ENCODE measurements at places on chromosomes 12 and 14.

DNA sequence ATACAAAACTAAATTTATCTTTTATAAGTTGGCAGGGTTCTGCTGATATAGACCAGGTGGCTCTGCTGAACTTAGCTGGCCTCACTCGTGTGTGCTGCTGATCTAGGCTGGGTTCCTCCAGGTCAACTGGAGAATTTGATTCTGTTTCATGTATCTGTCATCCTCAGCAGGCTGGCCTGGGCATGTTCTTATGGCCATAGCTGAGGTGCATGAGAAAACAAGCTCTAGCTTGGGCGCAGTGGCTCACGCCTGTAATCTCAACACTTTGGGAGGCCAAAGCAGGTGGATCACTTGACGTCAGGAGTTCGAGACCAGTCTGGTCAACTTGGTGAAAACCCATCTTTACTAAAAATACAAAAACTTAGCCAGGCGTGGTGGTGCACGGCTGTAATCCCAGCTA is 24.3 kb upstream of the BCL2L14 start:
- DNase-seq = no peak

DNA sequence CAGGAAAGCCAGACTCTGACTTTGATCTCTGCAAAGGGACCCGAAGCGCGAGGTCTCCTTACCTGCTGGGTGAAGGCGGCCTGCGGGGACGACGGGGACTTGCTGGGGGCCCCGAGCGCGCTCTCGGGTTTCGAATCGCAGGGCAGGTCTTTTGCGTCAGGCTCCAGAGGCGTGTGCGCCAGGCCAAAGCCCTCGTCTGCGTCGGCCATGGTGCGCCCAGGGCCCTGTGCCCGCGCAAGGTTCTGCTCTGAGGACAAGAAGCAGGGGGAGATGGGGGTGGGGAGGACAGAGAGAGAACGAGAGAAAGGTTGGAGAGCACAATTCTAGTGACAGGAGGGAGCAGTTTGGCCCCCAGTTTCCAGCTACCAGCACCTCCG is 2.3 kb downstream of the TBX5 start:
- DNase-seq = no peak

DNA sequence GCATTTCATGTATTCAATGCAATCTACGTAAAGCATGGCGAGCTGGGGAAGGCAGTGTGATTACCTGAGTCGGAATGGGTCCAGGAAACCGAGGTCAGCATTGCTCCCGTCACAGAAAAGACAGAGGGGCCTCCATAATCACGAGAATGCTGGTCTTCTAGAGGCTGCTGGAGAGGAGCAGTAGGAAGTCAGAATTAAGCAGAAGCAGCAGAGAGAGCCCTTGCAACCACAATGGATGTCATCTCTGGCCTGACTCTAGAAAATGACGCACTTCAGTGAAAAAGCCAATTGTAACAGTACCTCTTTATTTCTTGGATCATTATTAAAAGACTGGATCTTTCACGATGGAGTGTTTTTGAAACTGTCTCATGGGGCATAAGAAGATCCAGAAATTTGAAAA is 69.5 kb upstream of the FOXN3 start:
- no peak for DNase-seq

DNA sequence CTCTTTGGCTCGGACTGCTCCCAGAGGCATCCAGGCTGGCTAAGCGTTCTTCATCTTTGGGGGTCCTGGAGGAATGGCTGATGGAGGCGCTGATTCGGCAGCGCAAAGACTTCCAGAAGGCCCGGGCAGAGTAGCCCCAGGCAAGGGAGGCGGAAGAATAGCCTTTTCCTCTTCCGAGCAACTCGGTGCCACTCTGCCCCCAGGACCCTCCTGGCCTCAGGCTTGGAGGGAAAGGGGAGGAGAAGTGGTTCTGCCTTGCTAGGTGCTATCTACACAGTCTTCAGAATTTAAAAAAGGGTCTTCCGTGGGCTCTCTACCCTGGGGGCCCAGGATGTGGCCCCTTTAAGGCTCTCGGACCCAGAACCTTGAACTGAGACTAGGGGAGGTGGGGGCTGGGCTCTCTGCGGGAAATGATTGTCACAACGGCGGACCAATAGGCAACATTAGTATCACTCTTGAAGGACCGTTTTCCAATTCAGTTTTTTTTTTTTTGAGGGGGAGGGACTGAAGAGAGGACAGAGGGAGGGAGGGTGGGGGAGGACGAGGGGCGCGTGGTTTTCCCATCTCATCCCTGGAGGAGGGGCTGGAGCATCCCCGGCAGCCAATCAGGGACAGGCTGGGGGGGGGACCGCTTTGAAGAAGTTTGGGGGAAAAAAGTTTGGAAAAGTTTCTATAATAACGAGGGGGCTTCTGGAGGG is at the start of gene NFATC4:
Gene NFATC4 (plus strand): TSS at position 671 of the 698 bp plus-strand sequence. CDS start 157 bp downstream, outside the sequence.
- peak; percentile 10 for DNase-seq

- DNase-seq = no peak
Observed at GRCh38 chr14:65117769-65118745, 15.7 kb upstream of the MAX start.

GRCh38 chr14:101716077-101716950 is 45.2 kb upstream of the PPP2R5C start:
- no peak for DNase-seq

GRCh38 chr14:94380225-94381148 is 7.9 kb downstream of the SERPINA1 start:
- no peak for DNase-seq

DNA sequence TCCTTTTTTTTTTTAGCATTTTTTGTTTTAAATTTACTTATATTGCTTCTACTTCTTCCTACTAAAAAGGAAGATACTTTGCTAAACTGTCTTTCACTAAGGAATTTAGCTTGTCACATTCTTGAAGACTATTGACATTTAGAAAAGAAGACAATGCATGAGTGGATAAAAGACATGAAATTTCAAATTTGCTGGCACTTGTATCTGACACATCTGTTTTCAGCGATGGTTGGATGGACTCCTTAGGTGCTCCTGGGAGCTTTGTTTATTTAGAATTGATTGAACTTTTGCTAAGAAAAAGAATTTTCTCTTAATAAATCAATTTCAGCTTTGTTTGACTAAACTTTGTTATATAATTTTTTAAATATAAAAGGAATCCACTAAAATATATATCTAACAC is 3.3 kb upstream of the KERA start:
- no peak for DNase-seq

- DNase-seq = no peak
Observed at GRCh38 chr14:81819344-81819743, 285.7 kb upstream of the SEL1L start.

GRCh38 chr14:99420711-99421110 is 59.9 kb downstream of the SETD3 start:
- no peak for DNase-seq

GRCh38 chr12:3684449-3685051 is 68.4 kb downstream of the CRACR2A start:
- no peak for DNase-seq

- no peak for DNase-seq
Observed at GRCh38 chr14:65263177-65263788, 149.2 kb upstream of the FUT8 start.

- no peak for DNase-seq
Observed at GRCh38 chr14:62117751-62118105, 355.5 kb downstream of the SNAPC1 start.

- DNase-seq = no peak
Observed at GRCh38 chr12:58148976-58149375, 207.6 kb downstream of the ATP23 start.

DNA sequence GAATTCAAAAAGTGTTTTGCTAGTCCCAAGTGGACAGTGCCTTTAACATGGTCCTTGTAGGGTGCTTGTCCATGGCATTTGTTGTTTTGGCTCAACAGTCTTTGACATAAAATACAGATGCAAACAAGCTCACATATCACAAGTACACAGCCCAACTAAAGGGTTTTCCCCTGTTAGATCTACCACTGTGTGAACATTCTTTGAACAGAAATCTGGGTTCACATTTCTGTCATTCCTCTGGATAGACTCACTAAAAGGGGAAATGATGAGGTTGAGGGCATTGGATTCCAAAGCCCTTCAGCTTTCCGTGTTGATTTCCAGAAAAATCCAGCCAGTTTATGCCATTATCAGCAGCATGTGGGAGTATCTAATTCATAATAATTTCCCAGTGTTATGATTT is 54.1 kb downstream of the EP400 start:
- DNase-seq = no peak

DNA sequence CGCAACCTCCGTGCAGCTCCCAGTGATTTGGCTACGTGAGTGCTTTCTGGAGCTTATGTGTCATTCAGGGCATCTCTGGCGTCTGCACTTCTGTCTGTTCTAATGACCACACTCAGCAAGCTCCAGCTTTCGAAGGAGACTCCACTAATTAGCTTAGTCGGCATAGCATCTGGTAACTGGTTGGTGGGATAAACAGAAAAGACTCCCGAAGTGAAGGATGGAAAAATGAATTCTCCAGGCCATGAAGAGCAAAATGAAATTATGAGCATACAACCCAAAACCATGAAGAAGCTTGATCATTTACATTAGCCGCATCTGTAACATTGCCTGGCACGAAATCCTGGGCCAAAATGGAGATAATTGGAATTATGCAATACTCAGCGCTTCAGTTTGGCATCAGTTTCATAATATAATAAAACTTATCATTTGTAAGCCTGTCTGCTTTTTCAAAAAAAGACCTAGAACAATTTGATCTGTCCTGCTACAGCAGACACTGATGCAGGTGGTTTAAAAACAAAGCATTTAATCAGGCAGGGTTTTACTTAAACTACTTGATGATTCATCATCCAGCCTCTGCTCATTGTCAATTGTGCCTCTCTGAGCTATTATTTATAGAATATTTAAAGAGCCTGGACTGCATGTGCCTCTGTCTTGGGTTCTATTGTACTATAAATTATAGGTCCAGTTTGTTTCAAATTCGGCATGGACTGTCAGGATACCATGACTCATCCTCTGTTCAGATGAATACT is 87.4 kb downstream of the SYT1 start:
- no peak for DNase-seq

GRCh38 chr12:9792961-9793617 is 32.4 kb upstream of the CD69 start:
- DNase-seq = no peak

DNA sequence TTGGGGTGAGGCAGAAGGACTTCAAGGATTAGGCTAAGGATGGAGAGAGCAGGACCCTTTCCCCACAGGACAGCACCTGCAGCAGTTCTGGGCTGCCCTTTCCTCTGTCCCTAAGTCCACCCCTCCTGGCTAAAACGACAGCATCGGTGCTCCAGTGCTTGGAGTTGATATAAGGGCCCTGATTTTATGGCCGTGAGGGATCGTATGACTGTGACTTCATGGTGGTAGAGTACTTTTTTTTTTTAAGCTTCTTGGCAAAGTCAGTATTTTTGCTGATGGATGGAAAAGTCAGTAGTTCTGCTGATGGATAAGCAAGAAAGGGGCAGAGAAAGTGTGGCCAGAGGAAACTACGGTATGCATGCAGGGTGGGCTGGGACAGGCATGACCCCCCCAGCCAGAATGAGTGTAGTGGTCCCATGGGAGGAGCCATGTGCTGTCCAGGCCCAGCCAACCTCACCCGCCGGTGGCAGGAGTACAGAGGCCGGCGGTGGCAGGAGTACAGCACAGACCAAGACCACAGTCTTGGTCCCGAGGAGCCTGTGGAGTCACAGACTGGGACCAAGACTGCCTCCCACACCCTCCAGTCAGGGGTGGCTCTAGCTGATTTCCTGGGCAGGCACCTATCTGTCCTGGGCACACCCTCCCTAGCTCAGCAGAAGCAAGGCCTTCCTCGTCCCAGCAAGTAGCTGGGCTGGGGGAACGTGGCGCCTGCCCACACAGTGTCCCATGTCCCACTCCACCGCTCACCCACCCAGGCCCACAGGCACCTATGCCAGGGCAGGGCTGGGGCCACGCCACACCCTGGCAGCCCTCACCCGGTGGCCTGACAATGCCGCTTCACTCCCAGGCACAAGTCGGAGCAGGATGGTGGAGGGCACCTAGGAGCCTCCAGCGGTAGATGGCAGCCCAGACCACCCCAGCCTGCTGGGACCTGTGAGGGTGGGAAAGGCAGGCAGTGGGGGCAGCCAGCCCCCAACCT is 46.3 kb downstream of the CCDC88C start:
- no peak for DNase-seq

- no peak for DNase-seq
Observed at GRCh38 chr14:89351516-89352404, 65.3 kb downstream of the FOXN3 start.

GRCh38 chr12:116442946-116443345 is 116.2 kb upstream of the MAP1LC3B2 start:
- no peak for DNase-seq

DNA sequence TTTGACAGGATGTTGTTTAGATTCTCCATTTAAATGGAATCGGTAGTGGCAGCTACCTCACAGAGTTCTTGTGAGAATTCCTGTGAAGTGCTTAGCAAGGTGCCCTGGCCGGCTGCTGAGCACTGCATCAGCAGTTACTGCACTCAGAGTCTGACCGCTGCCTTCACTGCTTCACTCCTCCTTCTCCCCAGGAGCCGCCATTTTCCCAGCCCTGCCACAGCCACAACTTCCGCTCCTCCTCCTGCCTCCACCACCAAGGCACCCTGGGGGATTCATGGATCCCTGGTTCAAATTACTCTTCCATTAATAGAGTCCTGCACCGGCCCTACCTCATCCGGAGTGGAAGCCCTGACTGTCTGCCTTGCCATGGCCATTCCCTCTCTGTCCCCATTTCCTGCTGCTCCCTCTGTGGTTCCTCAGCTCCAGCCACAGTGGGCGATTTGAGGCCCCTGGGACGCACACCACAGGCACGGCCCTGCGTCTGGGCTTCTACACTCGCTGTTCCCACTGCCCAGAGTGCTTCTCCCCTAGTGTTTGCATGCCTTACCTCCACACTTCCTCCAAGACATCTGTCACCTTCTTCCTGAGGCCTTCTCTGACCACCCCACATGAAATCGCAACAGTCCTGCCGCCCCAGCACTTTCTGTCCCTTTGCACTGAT is 210.3 kb downstream of the IPO8 start:
- no peak for DNase-seq

GRCh38 chr12:67802731-67803130 is 154.2 kb downstream of the DYRK2 start:
- DNase-seq = no peak

DNA sequence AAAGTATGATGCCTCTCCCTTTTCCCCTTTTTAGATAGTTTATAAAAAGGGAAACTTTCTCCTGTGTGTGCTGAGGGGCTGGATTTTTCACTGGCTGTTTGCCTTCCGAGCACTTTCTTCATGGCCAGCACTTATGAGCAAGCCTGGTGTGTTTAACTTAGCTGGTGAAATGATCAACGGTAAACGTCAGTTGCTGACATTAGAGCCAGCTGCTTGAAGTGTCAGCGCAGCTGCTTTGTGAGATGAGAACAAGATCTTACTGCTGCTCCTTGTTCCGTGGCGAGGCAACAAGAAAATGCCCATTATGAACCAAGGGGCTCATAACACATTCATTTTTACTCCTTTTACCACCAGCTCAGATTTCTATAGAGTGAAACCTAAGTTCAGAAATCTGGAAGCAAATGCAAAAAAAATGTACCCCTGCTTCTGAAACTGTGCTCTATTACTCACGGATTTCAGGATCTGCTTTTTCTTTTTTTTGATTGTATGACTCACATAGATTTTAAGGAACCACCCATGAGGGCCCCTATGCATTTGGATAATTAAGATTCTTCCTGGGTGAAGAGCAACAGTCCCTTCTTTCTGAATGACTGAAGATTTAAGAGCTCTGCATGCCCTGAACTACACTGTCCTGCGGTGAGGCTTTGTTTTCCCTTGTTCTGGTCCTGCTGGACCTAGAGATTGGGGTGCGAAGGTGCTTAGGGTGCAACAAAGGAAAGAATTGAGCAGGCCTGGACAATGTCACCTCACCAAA is 74.3 kb upstream of the CPM start:
- no peak for DNase-seq
